ENCODE measurements at places on chromosomes 7 and 10.
A peak's percentile ranks its signal among the peaks of the same experiment; 100 is the strongest.

- no peak for DNase-seq
These were observed 385.6 kb upstream of the NPVF start for GRCh38 chr7:25613912-25614311.

- DNase-seq = no peak
These were observed 23.4 kb upstream of the SHH start for GRCh38 chr7:155835446-155836215.

- no peak for DNase-seq
These were observed 1375.1 kb upstream of the LRRTM3 start for GRCh38 chr10:65550761-65551160.

GRCh38 chr10:11284291-11285085 is 266.8 kb downstream of the CELF2 start:
- no peak for DNase-seq

DNA sequence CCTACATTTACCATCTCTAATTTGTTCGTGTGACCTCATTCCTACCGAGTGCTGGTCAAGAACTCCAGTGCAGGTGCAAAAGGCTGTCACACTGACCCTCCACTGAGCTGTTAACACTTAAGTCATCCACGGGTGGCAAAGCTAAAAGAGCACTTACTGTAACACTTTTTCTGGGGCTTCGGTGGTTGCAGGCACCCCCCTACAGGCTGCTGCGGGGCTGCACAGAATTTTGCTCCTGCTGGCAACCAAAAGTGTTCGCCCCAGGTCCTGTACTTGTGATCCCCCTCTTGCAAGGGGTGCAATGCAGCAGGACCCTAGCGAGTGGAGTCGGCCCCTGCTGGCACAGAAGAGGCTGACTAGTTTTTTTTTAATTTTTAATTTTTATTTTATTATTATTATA is 298.9 kb upstream of the CNTNAP2 start:
- DNase-seq = no peak

GRCh38 chr10:65201491-65201890 is 1680.3 kb downstream of the REEP3 start:
- no peak for DNase-seq

GRCh38 chr10:62130948-62131347 is 137.7 kb downstream of the RTKN2 start:
- DNase-seq = no peak

DNA sequence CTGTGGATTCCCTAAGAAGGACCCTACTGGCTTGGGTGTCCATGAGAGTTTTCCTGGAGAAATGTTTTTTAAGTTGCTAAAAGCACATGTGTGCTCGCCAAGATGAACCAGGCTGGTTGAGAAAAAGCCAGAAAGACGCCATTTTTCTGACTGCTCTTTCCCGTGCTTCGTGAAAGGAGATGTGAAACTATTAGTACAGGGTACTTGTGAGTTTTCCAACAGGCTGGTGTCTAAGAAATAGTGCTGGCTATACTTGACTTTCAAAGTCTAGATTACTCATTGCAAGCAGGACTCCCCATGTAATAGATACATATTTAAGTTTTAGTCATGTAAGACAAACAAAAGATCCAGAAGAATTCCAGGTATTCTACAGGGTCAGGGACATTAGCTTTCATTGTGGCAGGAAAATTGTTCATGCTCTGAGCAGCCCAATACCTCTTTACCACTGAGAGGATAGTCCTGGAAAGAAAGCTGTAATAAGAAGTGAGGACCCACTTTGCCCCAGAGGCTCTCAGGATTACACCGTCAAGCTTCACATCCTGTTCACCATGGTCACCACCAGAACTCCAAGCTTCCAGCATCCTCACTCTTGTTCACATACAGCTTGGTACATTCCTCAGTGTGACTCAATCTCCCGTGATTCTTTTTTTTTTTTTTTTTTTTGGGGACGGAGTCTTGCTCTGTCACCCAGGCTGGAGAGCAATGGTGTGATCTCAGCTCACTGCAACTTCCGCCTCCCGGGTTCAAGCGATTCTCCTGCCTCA is 43.8 kb upstream of the ICA1 start:
- no peak for DNase-seq

GRCh38 chr7:70016044-70016770 is 417.9 kb downstream of the AUTS2 start:
- DNase-seq = no peak

- DNase-seq = no peak
These were observed 27.1 kb downstream of the MGMT start for GRCh38 chr10:129494176-129494575.

GRCh38 chr7:2897023-2897422 is 52.9 kb upstream of the GNA12 start:
- DNase-seq = no peak

GRCh38 chr7:469563-469961 is 50.1 kb downstream of the PDGFA start:
- no peak for DNase-seq

GRCh38 chr10:99880080-99880835 is 97.8 kb downstream of the ABCC2 start:
- no peak for DNase-seq

- DNase-seq = no peak
These were observed 450.6 kb upstream of the SORCS1 start for GRCh38 chr10:107614939-107615685.

DNA sequence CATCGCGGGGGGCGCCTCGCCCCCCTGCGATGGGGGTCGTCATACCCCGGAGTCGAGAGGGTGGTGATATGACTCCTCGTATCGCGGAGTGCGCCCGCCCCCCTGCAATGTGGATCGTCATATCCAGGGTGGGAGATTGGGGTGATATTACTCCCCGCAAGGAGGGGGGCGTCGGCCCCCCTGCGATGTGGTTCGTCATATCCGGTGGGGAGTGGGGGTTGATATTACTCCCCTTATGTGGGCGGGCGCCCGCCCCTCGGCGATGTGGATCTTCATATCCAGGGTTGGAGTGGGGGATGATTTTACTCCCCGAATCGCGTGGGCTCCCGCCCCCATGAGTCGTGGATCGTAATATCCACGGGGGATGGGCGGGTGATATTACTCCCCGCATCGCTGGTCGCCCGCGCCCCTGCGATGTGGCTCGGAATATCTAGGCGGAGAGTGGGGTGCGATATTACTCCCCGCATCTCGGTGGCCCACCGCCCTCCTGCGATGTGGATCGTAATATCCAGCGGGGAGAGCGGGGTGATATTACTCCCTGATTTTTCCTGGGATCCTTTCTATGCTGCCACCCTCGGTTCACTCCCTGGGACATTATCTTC is 36.9 kb downstream of the MEIG1 start:
- no peak for DNase-seq

DNA sequence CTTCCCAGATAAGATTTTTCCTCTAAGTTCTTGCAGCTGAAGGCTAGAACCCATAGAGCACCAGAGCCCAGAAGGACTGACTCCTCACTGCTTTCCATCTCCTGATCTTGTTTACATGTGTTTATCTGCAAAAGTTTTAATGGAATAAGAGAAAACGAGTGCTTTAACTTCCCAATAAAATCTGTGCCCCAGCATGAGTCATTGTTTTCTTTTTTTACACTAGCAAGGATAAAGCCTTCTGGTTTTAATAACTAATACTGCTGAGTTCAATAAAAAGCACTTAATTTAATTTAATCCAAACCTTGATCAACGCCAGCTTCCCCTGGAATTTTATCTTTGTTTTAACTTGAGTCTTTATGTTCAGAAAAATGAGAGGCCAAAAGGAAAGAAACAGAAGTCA is 227.6 kb downstream of the HPSE2 start:
- DNase-seq = no peak

DNA sequence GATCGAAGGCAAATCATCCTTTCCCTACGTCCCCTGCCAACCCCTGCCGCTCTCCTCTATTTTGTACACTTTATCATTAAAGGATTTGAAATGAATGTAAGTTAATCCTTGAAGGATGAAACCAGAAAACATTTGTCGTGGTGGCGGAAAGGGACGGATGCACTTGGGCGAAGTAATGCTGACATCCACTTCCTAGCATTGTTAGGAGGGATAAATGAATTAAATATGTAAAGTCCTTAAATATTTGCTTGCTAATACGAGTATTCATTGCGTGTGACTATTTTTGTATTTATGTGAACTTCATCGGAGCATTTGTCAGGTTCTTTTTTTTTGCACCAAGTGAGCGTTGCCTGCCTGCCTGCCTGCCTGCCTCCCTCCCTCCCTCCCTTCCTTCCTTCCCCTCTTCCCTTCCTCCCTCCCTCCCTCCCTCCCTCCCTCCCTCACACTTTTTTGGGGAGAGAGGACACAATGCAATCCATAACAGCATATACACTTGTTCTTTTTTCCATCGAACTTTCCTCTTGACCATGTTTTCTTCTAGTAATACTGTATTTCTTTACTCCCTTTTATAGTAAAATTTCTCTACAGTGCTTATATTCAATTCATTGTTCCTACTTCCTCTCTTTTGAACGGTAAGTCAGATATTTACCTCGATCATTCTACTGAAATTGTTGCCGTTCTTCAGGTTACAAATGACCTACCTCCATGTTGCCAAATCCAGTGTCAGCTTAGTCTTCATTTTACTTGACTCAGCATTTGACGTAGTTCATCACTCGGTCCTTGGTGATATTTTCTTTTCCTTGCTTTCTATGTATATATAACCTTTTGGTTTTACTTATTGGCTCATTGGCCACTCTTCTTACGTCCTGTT is 831 bp downstream of the CCDC7 start:
- no peak for DNase-seq

GRCh38 chr10:47247148-47248059 is 52.6 kb upstream of the GDF10 start:
- no peak for DNase-seq

DNA sequence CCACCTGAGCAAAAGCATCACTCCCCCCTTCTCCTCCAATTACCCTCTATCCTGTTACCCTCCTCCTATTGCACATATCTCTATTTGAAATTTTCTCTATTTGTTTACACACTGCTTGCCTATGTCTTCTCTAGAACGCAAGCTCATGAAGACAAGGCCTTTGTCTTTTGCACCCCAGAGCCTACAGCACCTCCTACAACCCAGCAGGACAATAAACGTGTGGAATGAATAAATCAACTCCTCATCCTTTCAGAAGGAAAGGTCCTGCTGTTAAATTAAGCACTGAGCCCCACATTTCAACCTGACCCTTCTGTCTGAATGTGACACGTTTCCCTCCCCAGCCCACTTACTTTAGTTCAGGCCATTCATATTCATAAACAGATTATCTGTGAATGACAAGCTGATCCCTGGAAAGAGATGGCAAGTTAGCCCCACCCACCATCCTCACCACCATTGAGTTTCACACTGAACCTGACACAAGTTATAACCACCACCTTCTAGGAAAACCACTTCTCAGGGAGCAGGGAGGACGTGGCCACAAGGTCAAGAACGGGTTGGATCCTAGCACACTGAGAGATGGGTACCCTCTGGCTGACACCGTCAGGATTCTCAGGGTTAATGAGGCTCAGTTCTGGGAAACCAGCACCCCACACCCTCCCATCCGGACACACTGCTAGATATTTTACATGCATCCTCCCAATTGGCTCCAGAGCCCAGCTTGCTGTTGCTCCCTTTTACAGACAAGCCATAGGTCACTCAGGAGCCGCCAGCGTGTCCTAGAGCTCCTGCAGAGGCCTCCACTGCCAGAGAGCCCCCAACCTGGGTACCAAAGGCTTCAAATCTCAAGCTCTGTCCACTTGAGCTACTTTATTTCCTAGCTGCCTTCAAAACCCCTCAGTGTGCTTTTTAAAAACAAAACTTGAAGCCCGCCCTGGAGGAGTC is 934 bp downstream of the PRTFDC1 start:
- DNase-seq = peak; percentile 44

DNA sequence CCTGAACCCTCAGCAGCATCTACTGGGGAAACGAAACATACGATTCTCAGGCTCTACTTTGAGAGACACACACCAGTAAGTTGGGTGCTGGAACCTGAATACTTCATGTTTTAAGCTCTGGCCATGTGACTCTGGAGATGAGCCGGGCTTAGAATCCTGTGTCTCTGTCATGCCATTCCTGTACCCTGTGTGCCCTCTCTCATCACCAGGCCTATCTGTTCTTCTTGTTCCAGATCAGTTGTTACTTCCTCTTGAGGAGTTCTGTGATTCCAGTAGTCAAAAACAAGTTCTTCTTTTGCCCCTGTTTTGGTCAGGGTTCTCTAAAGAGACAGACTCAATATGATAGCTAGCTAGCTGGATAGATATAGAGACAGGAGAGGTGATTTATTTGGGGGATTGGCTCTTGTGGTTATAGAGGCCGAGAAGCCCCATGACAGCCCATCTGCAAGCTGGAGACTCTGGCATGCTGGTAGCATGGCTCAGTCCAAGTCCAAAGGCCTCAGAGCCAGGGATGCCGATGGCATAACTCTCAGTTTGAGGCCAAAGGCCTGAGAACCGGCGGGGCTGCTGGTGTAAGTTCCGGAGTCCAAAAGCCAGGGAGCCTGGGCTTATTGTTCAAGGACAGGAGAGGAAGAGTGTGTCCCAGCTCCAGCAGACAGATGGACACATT is 54.3 kb downstream of the CHN2 start:
- DNase-seq = no peak

DNA sequence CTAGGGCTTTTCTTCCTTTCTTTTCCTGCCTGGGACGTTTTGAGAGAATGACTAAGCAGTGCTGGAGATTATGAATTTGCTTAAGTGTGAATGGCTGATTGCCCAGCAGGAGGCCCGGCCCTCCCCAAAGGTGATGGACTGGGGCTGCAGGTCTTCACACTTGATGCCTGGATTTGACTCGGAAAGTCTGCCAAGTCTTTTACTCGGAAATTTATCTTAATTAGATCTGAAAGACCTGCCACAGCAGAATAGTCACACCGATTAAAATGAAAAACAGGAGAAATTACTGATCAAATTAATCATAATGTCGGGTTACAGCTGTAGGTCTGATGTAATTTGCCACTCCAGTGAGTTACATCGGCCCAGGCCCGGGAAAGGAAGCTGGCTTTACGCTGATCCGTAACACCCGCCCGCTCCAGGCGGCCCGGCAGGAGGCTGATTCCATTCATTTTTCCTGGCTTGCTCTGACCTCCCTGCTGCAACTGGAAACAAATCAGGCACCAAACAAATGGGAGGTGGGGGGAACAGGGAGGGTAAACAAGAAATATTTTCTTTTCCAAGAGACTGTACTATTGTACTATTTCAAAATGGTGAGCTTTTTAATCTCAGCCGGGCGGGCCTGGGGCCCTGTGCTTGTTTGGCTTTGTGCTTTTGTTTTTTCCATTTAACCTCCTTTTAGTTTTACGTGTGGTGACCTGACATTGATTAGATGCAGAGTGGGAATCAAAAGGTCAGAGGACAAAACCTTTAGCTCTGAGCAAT is 212.4 kb upstream of the YAE1 start:
- peak; percentile 8 for DNase-seq

DNA sequence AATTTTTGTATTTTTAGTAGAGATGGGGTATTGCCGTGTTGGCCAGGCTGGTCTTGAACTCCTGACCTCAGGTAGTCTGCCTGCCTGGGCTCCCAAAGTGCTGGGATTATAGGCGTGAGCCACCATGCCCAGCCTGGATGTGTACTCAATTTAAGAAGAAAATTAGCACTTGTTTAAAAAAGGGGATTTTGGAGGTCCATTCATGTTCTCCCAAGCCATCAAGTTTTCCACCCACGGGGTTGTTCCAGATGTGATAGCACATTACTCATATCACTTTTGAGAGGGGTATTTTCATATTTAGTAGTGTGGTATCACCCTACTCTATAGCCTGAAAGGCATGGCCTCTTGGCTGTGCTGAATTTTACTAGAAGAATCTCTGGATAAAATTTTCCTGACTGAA is 10.5 kb upstream of the SLC26A3 start:
- no peak for DNase-seq

- no peak for DNase-seq
These were observed 98.8 kb downstream of the HECW1 start for GRCh38 chr7:43211286-43211685.

Data from amygdala (tissue), 56 donors.